ENCODE measurements at places on chromosomes 12 and 14.

DNA sequence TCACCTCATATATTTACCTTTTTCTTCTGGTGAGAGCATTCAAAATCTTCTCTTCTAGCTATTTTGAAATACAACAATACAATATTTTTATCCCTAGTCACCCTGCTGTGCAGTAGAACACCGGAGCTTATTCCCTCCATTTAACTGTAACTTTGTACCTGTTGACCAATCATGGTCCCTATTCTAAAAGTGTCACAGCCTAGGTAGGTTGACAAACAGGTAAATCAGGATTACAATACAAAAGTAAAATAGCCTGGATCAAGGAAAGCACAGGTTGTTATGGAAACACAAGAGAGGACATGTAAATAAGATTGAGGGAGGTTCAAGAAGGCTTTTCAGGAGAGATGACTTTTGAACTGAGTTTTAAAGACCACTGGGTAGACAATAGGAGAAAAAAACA lies 670.9 kb downstream of the DIO2 start:
- no peak for DNase-seq

DNA sequence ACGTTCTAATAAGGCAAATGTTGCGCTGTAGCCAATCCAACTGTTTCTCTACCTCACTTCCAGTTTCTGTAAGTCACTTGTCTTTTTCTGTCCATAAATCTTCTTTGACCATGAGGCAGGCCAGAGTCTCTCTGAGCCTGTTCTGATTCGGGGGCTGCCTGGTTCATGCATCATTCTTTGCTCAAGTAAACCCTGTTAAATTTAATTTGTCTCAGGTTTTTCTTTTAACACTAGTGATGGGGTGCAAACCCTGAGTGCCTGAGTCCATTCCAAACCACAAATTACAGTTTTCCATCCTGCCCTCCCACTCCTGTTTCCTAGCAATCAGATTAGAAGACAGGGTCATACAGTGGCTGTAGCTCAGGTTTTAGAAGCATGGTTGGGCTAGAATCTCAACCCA lies 41.9 kb downstream of the VWF start:
- no peak for DNase-seq

- no peak for DNase-seq
Observed at GRCh38 chr12:57810450-57810849, 8.1 kb downstream of the AVIL start.

- no peak for DNase-seq
Observed at GRCh38 chr14:77625360-77625759, 8.9 kb upstream of the SPTLC2 start.

- no peak for DNase-seq
Observed at GRCh38 chr12:12898136-12898717, 6.9 kb downstream of the GPRC5A start.

DNA sequence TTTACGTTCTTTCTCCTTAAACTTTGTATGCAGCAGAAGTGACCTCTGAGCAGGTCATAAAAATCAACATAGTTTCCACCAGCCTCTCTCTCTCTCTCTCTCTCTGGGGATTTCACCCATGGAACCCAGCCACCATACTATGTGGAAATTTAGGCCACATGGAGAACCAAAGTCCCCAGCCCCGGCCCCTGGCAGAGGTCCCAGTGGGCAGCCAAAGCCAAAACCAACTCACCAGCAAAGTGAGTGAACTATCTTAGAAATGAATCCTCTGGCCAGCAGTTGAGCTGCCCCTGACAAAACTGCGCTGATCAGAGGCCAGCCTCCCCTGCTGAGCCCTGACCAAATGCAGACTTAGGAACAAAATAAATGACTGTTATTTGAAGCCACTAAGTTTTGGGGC lies 9.2 kb downstream of the DUSP6 start:
- DNase-seq, result no peak

- no peak for DNase-seq
Observed at GRCh38 chr14:37167151-37168047, 5.0 kb downstream of the SLC25A21 start.

GRCh38 chr12:94128280-94128679 lies 20.1 kb upstream of the PLXNC1 start:
- no peak for DNase-seq

GRCh38 chr12:102993537-102993936 lies 36.1 kb downstream of the ASCL1 start:
- DNase-seq, result no peak

DNA sequence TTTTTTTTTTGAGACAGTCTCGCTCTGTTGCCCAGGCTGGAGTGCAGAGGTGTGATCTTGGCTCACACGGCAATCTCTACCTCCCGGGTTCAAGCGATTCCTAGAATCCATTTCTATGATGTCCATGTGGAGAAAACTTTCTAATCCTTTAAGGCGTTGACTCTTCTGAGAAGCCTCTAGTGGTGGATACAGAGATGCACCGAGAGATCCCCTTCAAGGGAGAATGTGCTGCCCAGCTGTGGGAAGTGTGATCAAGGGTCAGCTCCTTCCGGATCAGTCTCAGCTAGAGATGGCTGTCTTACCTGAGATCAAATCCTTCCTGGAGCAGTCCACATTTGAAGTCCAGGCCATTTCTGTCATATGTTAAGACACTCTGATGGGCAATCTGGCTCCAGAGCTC lies 92.7 kb upstream of the HECTD1 start:
- peak; percentile 9 for DNase-seq

DNA sequence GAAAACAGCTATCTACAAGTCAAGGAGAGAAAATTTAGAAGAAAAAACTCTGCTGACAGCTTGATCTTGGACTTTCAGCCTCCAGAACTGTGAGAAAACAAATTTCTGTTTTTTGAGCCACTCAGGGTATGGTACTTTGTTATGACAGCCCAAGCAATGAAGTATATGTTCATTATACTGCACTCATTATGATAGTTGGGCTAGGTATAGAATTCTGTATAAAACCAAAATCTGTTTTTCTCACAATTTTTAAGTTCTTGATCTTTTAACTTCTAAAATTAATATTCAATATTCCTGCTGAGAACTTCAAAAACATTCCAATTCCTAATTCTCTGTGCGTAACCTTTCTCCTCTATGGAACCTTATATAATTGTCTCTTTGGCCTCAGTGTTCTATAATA lies 200.8 kb downstream of the SLC5A8 start:
- DNase-seq, result no peak

GRCh38 chr14:64654246-64654900 lies 49.9 kb upstream of the PLEKHG3 start:
- DNase-seq, result no peak

- no peak for DNase-seq
Observed at GRCh38 chr12:27607591-27607990, 83.6 kb downstream of the PPFIBP1 start.

- DNase-seq, result no peak
Observed at GRCh38 chr14:96269359-96269710, 13.3 kb downstream of the BDKRB1 start.

- DNase-seq, result no peak
Observed at GRCh38 chr12:88546853-88547252, 33.4 kb downstream of the KITLG start.

GRCh38 chr12:91870872-91871707 lies 274.6 kb downstream of the BTG1 start:
- DNase-seq, result no peak

DNA sequence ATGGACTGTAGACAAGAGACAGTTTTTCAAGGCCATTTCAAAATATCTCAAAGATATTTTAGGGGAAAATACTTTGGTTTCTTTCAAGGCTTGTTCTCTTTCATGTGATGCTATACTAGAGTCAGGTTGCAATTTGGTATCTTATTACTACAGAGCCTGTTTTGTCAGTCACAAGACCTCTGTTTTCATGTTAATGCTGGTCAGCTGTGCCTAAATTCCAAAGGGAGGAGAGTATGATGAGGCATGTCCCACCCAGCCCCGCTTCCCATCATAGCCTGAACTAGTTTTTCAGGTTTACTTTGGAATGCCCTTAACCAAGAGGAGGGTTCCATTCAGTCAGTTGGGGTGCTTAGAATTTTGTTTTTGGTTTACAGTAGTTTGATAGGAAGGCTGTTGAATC lies 52.6 kb downstream of the GPHB5 start:
- no peak for DNase-seq

GRCh38 chr12:128316078-128316477 lies 49.1 kb downstream of the TMEM132C start:
- no peak for DNase-seq

DNA sequence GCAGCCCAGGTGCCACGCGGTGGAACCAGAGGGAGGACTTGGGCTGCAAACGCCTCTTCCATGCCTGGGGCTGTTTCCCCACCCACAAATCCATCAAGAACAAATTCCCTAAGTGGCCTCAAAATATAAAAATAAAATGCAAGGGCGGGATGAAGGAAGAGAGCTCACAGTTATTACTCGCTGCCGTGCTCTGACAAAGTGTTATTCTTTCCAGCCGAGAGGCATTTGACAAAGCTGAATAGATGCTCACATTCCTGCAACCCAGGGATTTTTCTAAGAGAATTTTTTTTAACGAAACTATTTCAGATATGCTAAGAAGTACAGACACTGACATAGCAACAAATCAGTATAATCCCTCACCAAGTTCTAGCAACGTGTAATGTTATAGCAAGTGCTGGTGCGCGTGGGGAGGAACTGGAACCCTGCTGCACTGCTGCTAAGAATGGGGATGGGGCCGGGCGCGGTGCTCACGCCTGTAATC lies 70.7 kb downstream of the SCARB1 start:
- no peak for DNase-seq

DNA sequence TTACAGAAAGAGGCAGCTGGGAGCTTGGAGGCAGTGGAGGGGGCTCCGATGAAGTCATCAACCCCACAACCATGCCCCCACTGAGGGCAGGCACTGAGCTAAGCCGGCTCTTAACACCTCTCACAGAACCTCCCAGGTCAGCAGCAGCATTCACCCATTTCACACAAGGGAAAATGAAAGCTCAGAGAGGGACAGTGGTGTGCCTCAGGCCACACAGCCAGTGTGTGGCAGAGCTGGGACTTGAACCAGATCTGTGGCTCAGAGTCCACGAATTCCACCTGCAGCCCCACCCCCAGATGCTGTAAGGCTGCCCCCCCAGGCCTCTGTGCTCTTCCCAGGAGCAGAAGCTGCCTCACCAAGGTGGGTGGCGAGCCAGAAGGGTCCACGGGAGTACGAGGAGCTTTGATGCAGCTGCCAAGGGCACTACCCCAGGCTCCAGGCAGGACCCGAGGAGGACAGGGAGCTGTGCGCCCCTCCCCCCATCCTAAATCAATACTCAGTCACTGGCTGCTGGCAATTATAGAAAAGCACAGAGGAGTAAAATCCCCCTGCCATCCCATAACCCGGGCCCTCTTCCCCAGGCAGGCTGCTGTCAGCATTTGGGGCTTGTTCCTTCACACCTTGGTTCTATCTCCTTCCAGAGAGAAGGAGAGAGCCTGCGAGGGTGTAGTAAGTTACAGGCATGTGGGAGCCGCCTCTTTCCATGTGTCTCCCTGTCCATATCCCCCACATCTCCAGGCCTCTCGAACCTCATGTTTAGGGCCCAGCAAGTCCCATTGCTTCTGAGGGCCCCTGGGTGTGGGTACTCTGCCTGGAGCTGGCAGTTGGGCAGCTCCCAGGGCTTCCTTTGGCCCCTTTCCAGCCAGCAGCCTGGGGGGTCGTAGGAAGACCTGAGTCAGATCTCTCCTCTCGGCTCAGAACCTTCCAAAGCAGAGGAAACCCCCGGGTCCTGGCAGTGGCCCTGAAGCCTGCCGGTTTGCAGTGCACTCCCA lies 47.6 kb downstream of the FAM222A start:
- no peak for DNase-seq

DNA sequence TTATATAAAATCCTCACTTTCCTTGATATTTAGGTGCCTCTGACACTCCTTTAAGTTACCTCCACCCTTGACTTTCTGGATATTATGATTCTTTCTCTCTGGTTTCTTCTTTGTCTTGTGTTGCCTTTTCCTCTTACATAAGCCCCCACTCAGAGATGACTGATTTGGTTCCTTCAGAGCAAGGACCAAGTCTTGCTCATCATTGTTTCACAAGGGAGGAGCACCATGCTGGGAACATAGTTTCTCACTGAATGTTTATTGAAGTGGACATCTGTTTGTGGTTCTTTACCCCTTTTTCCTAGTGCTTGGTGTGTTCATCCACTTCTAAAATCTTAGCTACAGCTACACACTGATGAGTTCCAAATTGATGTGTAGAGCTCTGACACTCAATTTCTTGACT lies 161.3 kb upstream of the PTPRQ start:
- no peak for DNase-seq

GRCh38 chr14:61438036-61438435 lies 116.7 kb downstream of the PRKCH start:
- no peak for DNase-seq

- peak; percentile 46 for DNase-seq
Observed at GRCh38 chr14:46344327-46344937, 307.1 kb downstream of the RPL10L start.

DNA sequence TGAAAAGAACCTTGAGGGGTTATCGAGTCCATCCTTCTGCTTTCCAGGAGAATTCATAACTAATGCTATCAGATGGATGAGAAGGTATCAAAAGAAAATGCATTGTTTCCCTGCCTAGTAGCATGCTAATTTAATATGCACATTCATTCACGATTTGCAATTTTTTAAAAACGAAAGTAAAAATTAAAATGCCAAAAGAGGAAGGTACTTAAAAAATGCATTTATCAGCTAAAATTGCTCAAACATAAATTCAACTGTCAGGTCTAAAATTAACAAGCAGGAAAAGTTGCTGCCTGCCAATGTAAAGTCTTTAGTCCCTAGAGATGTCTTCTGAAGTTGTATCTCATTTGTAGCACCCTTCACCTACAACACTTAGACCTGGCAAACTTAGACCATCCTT lies 7.9 kb downstream of the ATF7 start:
- no peak for DNase-seq

- DNase-seq, result no peak
Observed at GRCh38 chr12:100151769-100152168, 9.1 kb upstream of the BLTP3B start.

- no peak for DNase-seq
Observed at GRCh38 chr12:92561543-92561899, 141.3 kb upstream of the PLEKHG7 start.

GRCh38 chr12:1044696-1045095 lies 53.7 kb downstream of the ERC1 start:
- DNase-seq, result peak; percentile 42

DNA sequence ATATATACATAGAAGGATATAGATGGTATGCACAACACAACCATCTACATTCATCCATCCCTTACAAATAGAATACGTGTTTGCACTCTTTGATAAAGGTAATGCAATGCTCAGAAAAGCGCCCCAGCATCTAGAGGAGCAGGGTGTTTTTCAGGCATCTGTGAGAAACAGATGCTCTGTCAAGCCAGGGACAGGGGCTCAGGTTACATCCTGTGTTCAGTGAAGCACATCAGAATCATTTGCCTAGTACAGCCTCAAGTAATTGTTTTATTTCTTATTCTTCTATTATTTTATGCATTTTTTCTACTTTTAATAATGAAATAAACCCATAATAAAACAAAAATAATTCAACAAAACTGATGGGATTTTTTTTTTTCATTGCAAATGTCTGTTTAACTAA lies 50.5 kb upstream of the HIF1A start:
- no peak for DNase-seq

GRCh38 chr12:40946612-40947194 lies 241.4 kb upstream of the PDZRN4 start:
- DNase-seq, result peak; percentile 17

DNA sequence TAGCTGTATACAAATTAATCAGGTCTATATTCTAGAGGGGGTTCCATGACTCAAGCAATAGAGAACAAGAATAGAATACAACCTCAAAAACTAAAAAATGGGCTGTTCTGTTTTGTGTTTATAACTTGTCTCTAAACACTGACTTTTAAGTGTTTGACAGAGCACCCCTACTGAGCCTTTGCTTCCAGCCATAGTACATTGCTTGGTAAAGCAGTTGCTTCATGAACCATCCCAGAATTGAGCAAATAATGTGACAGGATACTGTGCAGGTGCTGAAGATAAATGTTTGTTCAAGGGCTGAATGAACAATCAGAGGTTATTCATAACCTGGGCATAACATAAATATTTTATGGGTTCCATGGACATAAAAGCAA lies 11.5 kb downstream of the SPTSSA start:
- no peak for DNase-seq
